ENCODE measurements at places on chromosomes 11 and 22.

DNA sequence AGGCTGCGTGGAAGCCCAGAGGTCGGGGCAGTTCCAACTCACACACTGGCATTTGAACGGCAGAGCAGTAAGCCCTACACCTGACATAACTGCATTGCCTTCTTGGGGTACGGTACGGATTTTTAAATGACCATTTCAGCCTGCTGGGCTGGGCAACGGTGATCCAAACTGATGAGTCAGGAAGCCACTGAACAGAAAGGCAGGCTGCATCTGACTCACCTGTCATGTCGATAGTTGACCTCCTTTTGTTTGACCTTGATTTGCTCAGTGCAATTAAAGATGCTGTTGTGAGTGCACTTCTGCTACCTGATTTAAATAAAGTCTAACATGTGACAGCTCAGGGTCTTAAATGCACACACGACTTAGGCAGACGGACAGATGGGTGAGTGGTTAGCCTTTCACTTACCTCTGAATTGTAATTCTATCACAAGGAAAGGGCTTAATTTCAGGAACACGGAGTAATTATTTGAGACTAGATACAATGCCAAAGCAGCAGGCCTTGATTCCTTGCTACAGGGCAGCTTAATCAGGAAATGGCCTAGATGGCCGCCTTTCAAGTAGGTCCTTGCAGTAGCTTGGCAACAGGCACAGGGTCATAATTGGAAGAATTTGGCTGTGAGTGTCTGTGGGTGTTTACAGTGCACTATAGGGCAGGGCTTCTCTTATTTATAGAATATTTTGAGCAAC lies 52.2 kb downstream of the BMAL1 start:
- no peak for DNase-seq

GRCh38 chr11:47360341-47360740 lies 7.8 kb upstream of the MYBPC3 start:
- DNase-seq: no peak

GRCh38 chr22:43257549-43257948 lies 70.6 kb upstream of the TTLL12 start:
- no peak for DNase-seq

- no peak for DNase-seq
Measured at GRCh38 chr11:33655842-33656600, 44.6 kb downstream of the C11orf91 start.

DNA sequence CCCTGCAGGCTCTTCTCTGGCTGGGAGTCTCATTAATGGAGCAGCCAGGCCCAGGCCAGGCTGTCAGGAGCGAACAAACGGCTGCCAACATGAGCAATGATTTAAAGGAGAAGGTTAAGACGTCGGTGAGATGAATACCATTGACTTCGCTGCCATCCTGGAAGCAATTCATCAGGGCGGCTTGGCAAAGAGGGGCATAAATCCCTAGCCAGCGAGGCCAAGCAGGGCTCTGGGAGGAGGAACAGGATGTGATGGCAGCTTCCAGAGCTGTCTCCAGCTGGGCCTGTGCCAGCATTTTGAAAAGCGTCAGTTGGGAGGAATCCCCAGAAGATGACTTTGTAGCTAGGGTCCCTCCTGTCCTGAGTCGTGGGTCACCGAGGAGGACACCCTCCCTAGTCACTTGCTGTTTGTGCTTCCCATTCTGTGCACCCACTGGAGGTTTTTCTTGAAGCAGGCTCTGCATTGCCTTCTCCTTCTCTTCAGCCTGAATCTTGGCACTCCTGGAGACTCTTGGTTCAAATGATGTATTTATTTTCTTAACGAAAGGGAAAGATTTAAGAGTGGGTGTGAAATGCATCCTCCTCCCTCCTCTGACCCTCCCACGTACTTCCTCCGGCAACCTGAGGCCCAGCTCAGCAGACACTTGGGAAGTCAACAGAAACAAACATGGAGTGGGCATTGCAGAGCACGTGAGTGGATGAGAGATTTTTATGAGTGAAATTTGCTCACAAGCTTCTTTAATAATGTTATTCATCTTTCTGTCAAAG lies 476.3 kb upstream of the CADM1 start:
- DNase-seq: no peak
